ENCODE measurements at places on chromosomes 4 and X.

DNA sequence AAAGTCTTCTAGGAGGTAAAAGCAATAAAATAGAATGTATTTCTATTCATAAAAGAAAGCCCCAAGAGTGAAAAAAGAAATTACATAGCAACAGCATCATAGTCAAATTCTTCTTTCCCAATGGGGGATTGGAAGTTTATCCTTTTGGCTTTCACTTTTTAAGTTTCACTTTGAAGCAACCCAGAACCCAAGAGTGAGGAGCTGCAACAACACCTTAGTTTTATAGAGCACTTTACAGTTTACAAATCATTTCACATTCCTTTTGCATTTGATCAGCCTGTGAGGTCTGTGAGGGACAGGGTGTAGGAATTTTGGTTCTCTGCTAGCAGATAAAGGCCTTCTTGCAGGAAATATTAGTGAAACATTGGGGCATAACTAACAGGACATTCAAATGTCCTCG lies 112.0 kb upstream of the NDP start:
- no peak for DNase-seq

- DNase-seq = no peak
Measured at GRCh38 chr4:137359691-137360315, 172.5 kb downstream of the PCDH18 start.

DNA sequence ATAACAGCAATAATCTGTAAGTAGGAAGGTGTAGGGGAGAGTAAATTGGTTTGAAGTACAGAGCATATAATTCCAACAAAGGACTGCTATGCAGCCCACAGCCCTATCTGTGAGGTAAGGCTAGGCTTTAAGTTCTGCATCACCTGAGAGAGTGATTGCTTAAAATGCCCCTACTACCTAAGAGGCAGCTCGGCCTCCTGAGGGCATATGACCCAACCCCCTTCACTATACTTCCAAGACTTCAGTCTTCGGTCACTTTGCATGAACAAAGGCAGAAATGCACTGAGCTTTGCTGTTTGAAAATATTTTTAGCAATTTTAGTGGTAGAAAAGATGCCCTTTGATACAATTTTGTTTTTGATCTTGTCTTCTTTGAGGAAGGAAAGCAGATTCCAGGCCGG lies 4.9 kb upstream of the DDX3X start:
- no peak for DNase-seq

DNA sequence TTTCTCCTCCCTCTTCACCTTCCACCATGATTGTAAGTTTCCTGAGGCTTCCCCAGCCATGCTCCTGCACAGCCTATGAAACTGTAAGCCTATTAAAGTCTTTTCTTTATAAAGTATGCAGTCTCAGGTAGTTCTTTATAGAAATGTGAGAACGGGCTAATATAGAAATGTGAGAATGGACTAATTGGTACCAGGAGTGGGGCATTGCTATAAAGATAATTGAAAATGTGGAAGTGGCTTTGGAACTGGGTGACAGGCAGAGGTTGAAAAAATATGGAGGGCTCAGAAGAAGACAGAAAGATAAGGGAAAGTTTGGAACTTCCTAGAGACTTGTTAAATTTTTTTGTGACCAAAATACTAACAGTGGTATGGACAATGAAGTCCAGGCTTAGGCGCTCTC lies 959.3 kb downstream of the SH3BGRL start:
- DNase-seq = no peak

DNA sequence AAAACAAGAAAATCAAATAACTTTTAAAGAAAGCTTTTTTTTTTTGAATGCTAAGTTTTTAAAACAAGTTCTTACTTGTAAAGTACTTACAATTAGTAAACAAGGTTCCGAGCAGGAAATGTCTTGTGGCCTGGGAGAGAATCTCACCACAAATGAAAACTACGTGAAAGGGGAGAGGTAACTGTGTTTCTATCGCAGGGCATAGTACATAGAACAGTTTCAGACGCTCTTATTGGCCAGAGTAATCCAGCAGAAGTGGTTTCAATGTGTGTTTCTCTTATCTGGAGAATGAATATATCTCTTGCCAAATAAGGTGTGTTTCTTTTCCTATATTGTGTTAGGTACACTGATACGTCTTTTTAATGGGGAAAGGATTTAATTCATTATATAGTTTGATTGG lies at the start of gene PLAC8:
PLAC8 (minus strand) TSS at position 154 of the 400 bp plus-strand sequence. CDS start 6,808 bp downstream, outside the sequence.
- DNase-seq = no peak

DNA sequence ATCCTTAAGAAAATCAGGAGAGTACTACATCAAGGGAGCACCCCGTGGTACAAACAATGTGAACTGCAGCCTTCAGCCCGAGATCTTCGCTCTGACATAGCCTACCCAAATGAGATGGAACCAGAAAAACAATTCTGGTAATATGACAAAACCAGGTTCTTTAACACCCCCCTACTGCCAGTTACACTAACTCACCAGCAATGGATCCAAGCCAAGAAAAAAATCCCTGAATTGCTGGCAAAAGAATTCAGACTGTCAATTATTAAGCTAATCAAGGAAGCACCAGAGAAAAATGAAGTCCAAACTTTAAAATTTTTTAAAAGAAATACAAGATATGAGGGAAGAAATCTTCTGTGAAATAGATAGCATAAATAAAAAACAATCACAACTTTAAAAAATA lies 101.7 kb upstream of the KLF8 start:
- no peak for DNase-seq

GRCh38 chr4:121633653-121634052 lies 63.1 kb downstream of the ANXA5 start:
- no peak for DNase-seq

DNA sequence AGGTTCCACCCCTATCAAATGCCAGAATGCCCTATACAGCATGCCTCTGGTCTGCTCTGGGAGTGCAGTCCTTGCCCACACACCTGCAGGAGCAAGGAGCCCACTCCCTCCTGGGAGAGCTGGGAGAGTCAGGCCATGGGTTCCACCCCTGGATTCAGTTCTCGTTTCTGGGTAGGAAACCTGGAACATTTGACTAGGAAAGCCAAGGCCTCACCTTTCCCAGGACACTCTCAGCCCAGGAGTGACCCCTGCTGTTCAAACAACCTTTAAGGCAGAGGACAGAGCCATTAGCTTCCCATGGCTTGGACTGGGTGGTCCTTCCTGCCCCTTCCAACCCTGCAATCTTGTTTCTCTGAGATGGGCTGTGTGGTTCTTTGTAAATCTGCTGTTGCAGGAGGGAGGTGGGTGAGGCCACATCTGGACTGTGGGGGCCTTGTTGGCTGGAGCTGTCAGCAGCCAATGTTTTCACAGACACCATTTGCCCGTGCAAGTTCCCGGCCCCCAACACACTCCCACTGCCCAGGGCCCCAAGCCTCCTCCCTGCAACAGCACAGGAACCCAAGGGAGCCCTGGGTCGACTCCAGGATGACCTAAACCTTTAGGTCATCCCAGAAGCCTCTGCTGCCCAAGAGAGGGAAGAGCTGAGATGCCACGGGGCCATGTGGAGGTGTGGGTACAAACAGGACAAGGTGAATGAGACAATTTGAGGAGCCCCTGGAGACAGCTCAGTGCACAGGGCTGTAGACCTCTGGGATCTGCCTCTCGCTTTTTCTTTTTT lies 104.4 kb downstream of the PJA1 start:
- DNase-seq = no peak

GRCh38 chrX:40132751-40133150 lies 35.0 kb upstream of the BCOR start:
- DNase-seq = no peak

GRCh38 chr4:104976262-104976661 lies 170.4 kb upstream of the TET2 start:
- DNase-seq = no peak

GRCh38 chr4:24143741-24144140 lies 253.9 kb upstream of the PPARGC1A start:
- no peak for DNase-seq

DNA sequence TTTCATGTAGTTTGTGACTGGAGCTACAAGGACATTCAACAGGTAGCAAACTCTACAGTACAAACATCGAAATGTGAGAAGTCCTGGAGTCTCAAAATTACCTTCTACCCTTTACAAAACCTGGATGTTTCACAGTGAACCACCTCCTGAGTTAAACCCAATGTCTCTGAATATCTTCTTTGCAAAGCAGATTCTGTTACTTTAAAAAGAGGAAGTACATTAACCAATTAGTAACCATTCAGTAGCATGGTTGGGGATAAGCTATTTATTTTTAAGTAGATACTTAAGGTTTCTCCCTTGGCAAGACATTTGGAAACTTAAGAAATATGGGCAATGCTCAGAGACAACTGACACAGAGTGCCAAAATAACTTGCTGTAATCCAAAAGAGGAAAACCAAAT lies 371.9 kb upstream of the NWD2 start:
- DNase-seq = no peak

DNA sequence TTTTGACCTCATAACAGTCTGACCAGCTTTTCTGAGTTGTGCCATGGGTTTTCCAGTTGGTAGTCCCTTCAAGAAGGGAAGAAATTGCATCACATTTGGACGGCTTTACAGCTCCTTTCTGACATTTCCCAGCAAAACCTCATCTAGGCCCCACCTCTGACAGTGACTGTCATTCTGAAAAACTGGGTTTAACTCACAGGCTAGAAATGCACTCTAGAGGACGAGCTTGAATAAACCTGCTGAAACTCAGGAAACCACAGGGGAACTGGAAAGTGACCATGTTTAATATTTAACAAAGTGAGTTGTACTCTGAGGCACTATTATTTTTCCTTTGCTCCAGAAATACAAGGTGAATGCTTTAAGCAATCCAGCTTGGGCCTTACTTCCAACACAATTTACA lies 434.3 kb upstream of the RASGEF1B start:
- peak; percentile 17 for DNase-seq

DNA sequence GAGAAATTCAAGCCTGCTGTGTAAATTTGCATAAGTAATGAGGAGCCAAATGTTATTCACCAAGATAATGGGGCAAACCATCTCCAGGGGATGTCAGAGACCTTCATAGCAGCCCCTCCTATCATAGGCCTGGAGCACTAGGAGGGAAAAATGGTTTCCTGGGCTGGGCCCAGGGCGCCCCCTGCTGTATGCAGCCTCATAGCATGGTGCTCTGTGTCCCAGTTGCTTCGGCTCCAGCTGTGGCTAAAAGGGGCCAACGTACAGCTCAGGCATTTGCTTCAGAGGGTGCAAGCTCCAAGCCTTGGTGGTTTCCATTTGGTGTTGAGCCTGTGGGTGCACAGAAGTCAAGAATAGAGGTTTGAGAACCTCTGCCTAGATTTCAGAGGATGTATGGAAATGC lies 859.3 kb downstream of the RPA4 start:
- DNase-seq = no peak

DNA sequence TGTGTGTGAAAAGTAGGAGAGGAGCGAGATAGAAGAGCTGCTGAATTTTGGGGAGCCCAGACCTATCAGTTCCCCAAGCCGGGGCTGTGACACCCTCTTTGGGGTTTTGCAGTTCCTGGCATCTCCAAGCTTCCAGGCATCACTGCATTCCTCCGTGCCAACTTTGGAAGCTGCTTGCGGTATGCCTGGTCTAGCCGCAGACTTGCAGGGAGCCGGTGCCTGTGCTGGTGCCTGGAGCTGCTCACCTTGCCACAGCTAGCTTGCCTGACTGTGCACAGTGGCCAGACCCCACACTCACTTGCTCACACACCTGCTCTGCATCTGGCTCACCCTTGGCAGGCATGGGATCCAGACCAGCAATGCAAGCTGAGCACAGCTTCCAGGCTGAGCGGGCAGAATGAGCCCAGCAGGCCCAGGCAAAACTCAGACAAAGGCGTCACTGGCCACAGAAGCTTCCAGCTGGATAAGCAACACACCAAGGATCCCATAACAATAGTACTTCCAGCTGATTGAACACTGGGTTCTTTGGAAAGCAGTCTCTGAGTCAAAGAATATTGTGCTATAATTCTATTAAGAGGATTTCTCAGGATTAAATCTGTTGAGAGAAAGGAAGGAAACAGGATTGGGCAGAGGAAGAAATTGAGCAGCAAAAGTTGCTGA lies 390.9 kb downstream of the TEX13C start:
- no peak for DNase-seq

GRCh38 chrX:39749135-39749534 lies 348.6 kb downstream of the BCOR start:
- DNase-seq = no peak

GRCh38 chr4:138078751-138079520 lies 163.2 kb downstream of the SLC7A11 start:
- no peak for DNase-seq

GRCh38 chrX:134880866-134881265 lies 109.9 kb upstream of the SMIM10 start:
- DNase-seq = no peak

All from GM19239 (cell line).